ENCODE measurements at places on chromosomes 2 and 18. TPM values are rescaled to one million over a fixed set of nuclear protein-coding genes. Genes with fewer than 3 reads are reported as not detected.

Gene RUFY4
- total RNA-seq = not detected

Gene ATOH8
- 5.5 TPM for total RNA-seq

Gene TWIST2
- total RNA-seq = 113 TPM

Gene VWA3B
- total RNA-seq = not detected

Gene LOXHD1
- total RNA-seq = not detected

Gene LCLAT1
- total RNA-seq = 13.6 TPM

Gene NOL4
- not detected for total RNA-seq

Gene PIK3C3
- 38.1 TPM for total RNA-seq

Gene LOXL3
- total RNA-seq = 2.2 TPM

Gene ZNF532
- 19.5 TPM for total RNA-seq

Gene MC2R
- total RNA-seq = not detected
